ENCODE measurements at places on chromosomes 12 and 14. TPM values are rescaled to one million over a fixed set of nuclear protein-coding genes. Genes with fewer than 3 reads are reported as not detected.

LMNTD1 gene
- total RNA-seq = not detected

IQSEC3 gene
- total RNA-seq = 8.8 TPM

KLRG1 gene
- 2.0 TPM for total RNA-seq

ADGRD1 gene
- total RNA-seq = 5.5 TPM

WDHD1 gene
- total RNA-seq = 15.5 TPM

SERPINA3 gene
- 0.29 TPM for total RNA-seq

FLRT2 gene
- 143 TPM for total RNA-seq

INHBC gene
- 0.31 TPM for total RNA-seq

SYT1 gene
- 15.3 TPM for total RNA-seq

DNA sequence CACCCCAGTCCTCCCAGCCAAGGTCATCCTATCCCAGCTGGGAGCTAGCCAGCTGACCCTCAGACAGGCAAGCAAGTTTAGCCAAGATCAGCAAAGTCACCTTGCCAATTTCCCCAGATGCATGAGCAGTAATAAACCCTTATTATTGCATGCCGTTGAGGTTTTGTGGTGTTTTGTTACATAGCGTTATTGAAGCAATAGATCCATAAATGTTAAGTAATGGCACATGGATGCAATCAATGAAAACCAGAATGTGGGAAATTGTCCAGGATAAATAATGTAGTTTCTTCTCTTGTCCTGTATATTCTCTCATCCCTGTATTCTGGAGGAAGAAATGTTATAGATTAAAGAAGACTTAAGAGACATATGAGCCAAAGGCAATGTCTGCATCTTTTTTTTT lies 18.0 kb upstream of the TMEM260 start:
- DNase-seq = no peak

GRCh38 chr14:23707415-23707814 lies 71.3 kb downstream of the DHRS2 start:
- no peak for DNase-seq

DNA sequence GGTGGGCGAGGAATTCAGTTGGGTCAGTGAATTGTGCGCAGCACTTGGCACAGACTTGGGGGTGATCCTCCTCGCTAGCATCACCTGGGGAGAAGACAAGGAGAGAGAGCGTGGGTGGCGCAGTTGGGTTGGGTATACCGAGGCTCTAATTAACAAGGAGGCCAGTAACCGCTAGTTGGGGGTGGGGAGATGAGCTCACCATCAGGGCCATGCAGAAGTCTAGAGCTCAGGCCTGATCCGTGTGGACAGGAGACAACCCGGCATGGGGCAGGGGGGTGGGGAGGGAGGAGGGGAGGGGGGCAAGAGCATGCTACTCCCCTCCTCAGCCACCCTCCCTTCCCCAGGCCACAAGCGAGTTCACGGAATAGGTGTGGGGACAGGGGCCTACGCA lies 580 bp downstream of the SALL2 start:
- DNase-seq = no peak

DNA sequence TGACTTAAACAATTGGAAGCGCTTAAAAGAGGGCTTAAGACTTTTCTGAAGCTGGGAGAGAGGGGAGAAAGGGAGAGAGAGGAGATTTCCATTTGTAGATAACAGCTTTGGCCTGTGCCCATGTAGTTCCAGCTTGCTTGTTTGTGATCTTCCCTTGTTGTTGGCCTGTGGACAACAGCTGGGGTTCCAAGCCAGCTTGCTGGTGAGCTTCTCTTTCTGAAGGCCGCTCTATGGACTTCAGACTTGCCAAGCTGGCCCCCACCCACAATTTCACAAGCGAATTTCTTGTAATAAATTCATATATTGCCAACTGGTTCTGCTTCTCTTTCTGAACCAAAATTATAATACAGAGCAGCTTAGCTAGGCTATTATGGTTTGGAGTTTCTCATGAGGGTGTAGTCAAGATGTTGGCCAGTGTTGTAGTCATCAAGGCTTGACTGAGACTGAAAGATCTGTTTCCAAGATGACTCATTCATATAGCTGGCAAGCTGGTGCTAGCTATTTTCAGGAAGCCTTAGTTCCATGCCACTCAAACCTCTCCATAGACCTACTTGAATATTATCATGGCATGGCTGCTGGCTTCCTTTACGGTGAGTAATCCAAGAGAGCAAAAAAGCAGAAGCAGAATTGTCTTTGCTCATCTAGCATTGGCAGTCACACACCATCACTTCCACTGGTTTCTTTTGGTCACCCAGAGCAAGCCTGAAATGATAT lies 89.4 kb downstream of the ATP23 start:
- no peak for DNase-seq

- DNase-seq = no peak
Observed at GRCh38 chr14:22210906-22211305, 378.1 kb downstream of the DAD1 start.

GRCh38 chr14:56953884-56954283 lies 143.6 kb upstream of the OTX2 start:
- DNase-seq = no peak

- no peak for DNase-seq
Observed at GRCh38 chr14:76121089-76121748, 30.5 kb upstream of the GPATCH2L start.

GRCh38 chr14:88297306-88297705 lies 25.8 kb downstream of the KCNK10 start:
- DNase-seq = no peak

DNA sequence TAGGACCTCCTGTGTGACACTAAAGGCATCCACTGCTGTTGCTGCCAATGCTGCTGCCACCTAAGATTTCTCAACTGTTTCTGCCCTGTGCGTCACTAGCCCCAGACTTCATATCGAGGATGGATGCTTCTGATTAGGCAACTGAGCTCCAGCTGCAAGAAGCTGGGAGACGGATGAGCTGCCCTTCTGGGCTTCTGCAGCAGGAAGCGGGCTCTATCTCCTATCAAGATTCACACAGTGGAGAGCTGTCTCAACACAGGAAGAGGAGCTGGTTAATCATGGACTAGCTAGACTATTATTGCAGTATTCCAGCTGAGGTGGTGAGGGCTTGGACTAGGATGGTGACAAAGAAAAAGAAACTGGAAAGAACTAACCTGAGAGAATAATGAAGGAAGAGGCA lies 59.2 kb upstream of the PELI2 start:
- no peak for DNase-seq

- no peak for DNase-seq
Observed at GRCh38 chr14:67722293-67722692, 20.6 kb downstream of the RDH12 start.

DNA sequence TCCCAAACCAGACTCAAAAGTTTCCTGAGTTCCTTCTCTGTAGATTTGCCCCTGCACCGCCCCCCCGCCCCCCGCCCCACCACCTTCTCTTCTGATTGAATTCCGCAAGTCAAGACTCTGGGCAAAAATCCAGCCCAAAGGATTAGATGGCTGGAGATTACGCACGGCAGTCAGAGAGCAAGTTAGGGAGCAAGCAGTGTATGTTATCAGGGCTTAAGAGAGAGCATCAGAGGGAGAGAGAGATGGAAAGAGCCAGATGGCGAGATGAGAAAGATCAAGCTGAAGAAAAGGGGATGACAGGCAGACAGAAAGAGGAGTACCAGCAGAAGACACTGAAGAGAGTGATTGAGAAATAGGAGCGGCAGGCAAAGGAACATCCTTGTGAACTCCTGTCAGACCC lies 13.9 kb upstream of the ANKRD33 start:
- DNase-seq = no peak

DNA sequence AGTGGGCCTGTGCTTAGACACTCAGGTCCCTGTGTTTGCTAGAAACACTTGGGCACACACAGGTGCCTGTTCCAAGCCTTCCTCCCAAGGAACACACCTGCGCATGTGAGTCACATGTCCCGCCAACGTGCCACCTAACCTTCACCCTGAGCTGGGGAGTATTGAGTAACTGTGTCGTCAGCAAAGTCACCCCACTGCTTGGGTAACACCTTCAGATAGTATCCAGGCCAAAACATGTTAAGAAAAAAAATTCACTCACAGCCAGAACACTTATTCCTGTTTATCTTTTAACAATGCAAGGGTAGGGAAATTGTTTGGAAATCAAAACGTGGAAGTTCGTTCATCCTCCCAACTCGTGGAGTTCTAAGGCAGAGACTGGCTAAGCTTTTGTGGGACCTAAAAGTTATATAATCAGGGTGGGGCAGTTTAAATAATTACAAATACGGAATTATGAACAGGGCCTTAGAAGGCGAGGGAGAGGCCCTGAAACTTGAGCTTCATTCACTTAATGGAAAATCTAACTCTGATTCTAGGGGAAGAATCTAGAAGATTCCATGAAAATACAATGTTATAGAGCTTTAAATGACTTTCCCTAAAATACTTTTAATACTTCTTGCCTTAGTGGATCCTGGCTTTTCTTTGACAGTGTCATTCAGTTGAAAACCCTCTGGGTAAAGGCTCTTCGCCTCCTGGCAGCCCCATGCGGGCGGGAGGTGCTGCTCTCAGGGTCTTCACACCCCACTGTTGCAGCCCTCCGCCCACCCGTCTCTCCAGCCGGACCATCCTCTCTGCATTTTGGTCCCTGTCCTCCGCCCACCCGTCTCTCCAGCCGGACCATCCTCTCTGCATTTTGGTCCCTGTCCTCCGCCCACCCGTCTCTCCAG lies 30.3 kb upstream of the ADIPOR2 start:
- no peak for DNase-seq

GRCh38 chr14:99718811-99719192 lies 34.7 kb downstream of the CYP46A1 start:
- DNase-seq = no peak

DNA sequence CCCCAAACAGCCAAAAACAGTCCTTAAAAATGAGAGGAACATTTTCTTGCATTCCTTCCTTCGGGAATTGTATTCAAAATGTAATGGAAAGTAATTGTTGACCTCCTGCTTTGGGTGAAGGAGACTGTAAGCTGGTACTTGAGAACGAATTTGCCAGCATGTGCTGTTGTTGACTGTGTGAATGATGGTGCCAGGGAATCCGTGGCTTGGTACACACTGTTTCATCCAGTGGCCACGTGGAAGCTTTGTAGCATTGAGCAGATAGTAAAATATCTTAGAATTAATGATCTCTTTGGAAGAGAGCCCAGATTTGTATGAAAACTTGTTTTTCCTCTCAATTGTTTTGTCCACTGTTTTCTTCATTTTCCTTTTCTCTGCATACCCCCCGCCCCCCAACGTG lies 1.7 kb downstream of the ASCL4 start:
- no peak for DNase-seq

GRCh38 chr12:122635471-122635870 lies 67.7 kb downstream of the HCAR2 start:
- DNase-seq = no peak

DNA sequence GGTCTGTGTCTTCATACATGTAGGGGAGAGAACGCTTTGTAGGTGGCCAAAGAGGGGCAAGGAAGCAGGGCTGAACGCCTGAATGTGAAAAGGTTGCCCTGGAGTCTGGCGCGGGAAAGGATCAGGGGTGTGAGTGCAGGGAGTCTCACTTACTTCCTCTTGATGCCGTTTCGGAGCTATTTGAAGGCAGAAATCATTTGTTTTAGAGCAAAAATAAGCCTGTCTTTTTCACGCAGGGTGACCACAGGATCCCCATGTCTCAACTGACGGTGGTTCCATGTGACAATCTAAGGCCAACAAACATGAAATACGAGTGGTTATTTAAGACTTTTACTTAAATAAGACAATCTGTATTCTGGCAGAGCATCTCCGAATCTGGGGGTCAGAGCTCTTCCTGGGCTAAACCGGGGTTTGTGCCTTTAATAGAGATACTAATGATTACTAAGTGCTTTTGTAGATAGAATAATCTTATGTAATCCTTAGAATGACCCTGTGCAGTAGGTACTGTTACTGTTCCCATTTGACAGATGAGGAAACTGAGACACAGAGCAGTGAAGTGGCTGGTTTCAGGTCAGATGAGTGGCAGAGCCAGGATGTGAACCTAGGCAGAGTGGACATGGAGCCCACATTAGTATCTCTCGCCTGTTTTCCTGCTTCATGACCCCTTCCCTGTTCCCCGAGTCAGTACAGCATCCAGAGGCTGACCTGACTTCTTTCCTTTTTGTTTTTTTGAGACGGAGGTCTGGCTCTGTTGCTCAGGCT lies 1.9 kb downstream of the BRI3BP start:
- no peak for DNase-seq

DNA sequence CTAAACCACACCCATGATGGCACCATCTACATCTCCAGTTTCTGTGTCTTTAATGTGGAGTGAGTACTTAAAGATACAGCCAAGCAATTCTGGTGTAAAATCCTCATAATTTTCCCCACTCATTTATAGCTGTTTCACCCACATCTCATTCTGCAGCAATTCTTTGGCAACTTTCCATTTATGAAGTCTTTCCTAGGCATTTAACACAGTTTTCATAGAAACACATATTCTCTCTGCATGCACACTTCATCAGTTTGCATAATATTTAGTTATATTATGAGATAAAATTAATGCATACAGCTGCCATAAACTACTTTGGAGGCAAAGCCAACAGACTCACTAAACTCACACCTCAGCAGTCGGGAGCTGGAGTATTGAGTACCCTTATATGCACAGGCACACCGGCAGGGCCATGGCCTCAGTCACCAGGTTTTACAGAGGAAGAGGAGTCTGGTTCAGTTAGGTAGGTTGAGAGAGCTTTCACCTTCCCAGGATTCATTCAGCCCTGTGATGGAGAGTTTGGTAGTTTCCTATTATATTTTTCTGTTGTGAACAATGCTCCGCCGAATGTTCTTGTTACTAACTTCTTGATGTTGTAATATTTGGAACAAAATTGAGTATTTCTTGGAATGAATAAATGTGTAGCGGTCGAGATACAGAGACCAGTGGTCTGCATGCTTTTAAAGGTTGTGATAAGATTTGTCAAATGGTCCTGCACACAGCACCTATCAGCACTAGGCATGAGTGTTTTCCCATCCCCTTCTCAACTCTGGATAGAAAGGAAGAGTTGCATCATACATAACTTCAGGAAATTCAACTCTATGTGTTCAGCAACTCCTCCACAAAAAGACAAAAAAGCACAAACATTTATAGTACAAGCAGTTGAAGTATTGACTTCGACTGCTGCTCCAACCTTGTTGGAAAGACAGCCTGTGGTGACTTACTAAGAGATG lies 123.5 kb downstream of the TTC8 start:
- no peak for DNase-seq

DNA sequence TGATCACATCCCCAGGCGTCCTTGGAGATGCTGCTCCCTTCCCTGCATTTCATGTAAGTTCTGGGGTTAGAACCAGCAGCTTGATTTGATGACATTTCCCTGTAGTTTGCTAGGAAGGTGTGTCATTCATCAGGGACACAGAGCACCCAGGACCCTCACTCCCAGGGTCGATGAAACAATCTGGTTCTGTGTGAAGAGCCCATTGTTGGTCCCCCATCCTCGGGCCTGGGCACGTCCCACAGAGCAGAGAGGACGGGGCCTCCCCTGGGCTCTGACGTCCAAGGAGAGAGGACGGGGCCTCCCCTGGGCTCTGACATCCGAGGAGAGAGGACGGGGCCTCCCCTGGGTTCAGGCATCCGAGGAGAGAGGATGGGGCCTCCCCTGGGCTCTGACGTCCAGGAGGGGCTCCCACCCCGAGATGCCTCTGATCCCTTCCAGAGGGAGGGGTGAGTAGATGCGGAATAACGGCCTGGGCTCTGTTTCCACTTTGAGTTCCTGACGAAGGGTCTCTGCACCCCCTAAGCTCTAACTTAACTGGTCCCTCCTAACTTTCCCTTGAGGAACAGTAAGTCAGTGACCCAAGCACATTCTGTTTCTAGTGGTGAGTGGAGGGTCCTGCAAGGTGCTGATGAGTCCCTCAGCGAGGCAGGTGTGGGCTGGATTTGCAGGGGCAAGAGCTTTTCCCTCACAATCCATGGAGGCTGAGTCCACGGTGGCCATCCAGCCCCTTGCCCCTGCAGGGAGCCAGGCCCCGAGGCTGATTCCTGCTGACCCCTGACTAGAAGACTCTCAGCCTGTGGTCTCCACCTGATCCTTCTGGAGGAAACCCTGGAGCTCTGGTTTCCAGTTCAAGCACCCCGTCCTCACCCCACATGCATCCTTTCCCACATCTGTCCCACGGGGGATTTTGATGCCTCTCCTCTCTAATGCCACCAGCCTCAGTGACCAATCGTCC lies 35.5 kb upstream of the SFSWAP start:
- DNase-seq = no peak
